ENCODE measurements at places on chromosomes 5 and 9.

GRCh38 chr5:78797936-78798672 is 149.5 kb upstream of the LHFPL2 start:
- DNase-seq: no peak

DNA sequence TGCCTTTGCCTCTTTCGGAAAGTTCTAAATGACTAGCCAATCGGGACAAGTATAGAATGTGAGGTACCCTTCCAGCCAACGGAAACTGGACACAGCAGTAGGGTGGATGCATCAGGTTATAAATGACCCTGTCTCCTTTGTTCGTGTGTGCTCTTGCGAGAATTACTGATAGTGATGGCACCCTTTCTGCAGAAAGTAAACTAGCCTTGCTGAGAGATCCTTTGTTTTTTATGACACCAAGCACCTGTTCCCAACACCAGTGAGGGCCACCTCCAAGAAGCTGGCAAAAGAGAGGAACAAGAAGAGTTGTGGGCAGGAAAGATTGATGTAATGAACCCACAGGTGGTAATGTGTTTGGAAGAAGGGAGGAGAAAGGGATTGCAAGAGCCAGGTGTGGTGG is 42.8 kb upstream of the FABP6 start:
- no peak for DNase-seq

DNA sequence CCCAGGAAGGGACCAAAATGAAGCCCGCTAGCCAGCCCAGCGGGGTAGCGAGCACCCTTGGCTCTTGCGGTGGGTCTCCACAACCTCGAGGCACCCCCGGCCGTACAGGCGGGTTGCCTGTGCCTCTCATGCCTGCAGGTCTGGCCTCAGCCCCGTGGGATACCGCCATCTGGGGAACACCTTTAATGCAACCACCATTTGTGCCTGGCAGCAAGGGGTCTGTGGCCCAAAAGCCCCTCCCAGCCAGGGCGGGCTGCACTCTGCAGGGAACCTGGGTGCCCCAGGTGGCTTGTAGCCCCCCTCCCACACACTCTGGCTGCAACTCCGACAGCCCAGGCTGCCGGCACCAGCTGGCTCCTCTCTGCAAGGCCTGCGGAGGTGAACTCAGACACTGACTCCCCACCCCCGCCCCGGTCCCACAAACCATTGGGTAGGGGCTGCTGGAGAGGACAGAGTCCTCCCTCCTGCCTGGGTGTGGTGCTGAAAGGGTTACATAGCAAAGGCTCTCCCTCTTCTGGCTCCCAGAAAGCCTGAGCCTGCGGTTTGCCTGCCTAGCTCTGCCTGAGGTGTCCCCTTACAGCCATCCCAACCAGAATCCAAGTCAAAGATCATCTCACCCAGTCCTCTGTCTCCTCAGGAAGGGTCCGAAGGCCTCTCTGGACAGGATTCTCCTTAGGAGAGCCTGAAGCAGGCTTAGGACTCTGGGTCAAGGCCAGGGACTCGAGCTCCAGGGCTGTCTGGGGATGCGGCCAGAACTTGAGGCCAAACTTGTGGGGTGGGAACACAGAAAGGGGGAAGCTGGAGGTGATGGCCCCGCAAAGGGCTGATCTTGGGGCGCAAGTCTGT is 109.4 kb downstream of the PSD2 start:
- no peak for DNase-seq

GRCh38 chr5:135494196-135494595 is 41.6 kb downstream of the NEUROG1 start:
- DNase-seq: no peak

GRCh38 chr9:37904445-37905130 is 661 bp upstream of the SLC25A51 start:
- no peak for DNase-seq

GRCh38 chr5:145962001-145962400 is 25.6 kb downstream of the SH3RF2 start:
- DNase-seq: no peak

- no peak for DNase-seq
Observed at GRCh38 chr5:9015260-9015936, 530.5 kb downstream of the SEMA5A start.

- DNase-seq: no peak
Observed at GRCh38 chr9:27157097-27157496, 48.1 kb downstream of the TEK start.
